ENCODE measurements at places on chromosomes 2 and 18.

GRCh38 chr2:97678298-97678697, 8.8 kb downstream of the C2orf92 start:
- no peak for DNase-seq

- peak; percentile 73 for DNase-seq
Measured at GRCh38 chr2:30653847-30654246, 153.4 kb downstream of the CAPN13 start.

DNA sequence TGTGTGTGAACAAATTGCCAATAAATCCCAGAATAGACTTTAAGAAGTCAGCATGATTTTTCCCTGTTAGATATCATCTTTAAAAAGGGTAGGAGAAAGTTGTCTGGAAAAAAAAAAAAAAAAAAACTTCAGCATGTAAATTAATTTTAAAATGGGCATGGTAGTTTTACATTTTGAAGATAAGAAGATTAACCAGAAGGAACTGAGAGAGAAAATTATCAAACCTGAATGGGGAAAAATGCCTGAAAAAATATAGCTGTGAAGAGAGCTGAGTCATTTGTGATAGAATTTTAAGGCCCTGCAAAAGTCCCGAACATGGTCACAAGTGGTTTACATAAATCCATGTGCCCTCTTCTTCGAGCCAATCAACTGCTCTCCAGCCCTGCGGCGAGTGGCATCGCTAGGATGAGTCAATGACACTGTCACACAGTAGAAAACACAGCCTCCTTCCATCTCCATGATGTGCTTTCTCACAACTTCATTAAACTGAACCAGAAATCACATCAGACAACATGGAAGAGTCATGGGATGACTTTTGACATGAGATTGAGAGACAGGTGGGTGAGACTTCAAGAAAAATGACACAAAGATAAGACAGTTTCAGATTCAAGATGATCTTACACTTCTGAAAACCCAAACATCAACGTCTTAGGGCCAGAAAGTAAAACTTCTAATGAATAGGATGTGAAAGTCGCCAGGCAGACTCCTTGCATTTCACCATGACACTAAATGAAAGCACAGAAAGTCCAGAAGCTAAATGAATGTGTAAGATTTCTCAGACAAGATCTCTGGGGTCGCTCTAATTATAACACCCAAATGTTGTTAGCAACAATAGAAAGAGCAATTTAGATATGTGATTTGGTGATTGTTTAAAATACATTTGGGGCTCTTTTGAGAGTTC, 273.0 kb upstream of the ID2 start:
- no peak for DNase-seq

DNA sequence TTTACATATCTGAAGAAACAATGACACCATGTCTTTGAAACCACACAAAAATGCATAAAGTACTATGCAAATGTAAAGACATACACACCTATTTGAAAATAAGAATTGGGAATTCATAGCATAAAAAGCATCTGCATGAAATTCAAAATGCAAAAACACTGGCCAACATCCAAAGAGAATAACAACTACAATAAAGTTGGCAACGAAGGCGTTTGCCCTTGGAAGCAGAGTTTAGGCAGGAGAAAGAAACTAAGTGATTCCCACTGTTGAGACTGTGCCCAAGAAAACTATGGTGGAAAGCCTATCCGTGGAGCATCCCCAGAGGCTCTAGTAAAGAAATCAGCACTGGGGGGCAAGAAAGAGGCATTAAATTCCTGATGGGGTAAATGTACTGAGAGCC, 292.8 kb downstream of the RIT2 start:
- no peak for DNase-seq

GRCh38 chr2:28395334-28396061, 2.8 kb downstream of the FOSL2 start:
- DNase-seq = peak; percentile 77

DNA sequence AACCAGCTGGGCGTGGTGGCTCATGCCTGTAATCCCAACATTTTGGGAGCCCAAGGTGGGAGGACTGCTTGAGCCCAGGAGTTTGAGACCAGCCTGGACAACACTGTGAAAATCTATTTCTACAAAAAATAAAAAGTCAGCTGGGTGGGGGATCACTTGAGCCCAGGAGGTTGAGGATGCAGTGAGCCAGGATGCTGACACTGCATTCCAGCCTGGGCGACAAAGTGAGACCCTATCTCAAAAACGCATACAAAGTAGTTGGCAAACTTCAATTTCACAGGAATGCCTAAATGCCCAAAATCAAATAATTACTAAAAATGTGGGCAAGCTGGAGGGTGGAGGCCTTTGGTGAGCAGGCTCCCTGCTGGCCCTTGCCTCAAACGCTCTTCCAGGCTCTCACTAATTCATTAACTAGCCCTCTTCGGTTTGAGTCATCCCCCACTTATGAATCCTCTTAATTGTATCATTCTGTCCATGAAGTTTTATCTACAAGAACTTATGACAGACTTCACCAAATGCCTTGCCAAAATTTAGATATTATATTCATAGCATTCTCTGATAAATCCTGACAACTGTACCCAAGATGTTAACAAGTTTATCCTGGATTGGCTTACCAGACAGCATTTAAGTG, 68.7 kb upstream of the ZFP36L2 start:
- peak; percentile 60 for DNase-seq

GRCh38 chr2:201116959-201117734, 1.2 kb downstream of the CFLAR start:
- DNase-seq = peak; percentile 94

DNA sequence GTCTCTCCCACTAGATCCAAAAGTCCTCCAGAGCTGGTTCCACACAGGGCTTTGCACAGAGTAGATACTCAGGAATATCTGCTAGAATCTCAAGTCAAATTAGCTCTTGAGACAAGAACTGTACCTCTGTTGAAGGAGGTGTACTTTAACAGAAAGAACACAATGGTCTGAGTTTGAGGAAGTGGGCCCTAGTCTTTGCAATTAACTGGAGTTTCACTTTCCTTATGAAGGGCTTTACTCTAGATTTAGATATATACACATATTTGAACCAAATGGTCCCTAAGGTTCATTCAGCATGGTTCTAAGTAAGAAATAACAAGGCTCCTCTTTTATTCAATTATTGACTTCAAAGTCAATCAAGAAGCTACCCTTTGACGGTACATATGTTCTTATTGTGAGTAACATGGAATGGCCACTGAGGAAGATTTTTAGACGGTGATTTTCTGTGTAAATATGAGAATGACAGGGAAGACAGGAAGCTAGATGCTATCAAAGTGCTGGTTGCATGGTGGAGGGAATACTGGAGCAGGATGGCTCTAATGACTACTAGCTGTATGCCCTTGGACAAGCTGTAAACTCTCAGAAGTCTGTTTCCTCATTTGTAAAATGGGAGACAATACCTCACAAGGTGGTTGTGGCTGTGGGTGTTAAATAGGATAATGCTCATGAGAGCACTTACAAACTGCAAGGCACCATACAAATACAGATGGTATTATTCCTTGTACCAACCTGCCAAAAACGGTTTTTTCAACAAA, 73.5 kb upstream of the SERTAD2 start:
- DNase-seq = no peak

GRCh38 chr18:74778191-74778847, 180.6 kb downstream of the ZNF407 start:
- peak; percentile 16 for DNase-seq

DNA sequence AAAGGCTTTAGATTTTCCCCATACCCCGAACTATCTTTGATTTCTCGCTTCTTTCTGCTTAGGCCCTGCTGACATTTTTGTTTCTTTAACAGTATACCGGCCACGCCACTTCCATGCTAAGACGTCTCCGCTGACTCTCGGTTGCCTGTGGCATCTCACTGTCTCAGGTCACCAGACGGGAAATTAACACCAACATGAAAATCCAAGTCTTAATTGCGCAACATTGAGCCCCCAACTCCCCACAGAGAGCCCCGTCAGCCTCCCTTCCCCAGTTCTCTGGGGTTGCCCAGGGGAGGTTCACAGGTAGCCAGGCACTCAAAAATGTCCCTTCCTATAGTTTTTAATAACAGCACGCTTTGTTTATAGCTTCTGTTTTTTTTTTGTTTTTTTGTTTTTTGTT, 30.2 kb downstream of the CD8B2 start:
- DNase-seq = no peak

DNA sequence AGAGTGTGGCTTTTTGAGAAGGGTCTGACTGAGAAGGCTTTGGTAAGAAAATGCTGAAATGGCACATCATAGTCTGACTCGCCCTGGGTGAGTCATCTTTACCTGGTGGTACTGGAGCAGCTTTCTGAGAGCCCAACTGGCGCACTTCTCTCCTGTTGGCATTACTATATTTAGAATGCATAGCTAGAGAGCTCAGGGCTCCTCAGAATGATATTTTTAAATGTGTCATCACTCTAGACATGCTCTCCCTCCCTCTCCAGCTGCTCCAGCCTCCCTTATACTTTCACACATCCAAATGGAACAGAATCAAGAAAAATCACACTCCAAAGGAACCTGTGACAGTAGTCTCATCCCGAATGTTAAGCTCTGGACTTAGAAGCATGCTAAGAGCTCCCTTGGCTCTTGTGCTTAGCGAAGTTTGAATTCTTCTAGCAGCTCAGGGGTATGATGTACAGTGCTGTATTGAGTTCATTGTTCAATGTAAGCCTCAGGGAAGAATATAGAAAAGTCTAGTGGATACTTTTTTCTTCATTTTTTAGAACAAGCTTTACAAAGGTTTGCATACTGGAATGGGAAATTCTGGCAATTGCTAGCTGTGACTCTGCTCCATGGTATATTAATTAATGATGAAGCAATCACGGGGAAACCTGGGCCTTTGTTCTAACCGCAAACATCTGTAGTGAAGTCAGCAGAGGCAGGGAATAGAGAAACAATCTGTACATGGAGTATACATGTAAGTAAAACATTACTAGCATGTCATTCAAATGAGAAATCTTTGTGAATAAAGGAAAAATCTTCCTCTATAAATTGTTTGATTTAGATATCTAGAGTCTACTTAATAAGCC, 751.2 kb upstream of the NRXN1 start:
- peak; percentile 63 for DNase-seq

DNA sequence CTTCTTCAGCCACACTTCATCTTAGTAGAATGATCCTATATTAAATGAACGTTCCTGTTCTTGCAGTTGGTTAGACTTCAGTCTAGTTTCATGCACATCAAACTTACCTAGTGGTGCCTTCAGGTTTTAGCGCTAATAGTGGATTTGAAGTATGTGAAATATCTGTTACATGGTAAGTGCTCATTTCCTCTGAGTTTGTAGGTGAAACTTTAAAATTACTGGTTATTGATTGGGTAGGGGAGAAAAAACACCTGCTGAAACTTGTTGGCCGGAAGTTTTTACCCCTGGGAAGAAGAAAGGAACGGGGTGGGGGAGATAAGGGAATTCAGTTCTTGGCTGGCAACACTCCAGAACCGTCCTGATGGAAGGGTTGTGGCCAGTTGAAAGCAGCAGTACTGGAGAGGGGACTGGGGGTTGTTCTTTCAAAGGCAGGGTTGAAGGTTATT, 112.8 kb downstream of the SPTBN1 start:
- DNase-seq = no peak

DNA sequence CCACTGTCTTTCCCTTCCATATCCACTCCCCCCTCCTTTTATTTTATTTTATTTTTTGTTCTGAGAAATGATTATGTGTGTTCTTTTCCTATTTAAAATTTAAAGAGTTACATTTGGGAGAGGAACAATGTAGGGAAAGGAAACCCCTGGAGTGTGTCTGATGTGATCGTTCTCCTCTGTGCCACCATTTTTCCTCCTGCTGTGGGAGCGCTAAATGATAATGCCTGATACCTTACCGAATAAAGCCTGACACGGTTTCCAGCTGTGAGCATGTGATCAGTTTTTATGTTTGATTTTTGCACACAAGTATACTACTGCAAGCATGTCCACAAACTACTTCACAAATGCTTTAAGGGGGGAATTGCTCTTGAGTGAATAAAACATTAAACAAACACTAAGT, 317.8 kb upstream of the FANCL start:
- DNase-seq = no peak

GRCh38 chr18:76494231-76495005, 624 bp downstream of the ZNF516 start:
- DNase-seq = peak; percentile 42

DNA sequence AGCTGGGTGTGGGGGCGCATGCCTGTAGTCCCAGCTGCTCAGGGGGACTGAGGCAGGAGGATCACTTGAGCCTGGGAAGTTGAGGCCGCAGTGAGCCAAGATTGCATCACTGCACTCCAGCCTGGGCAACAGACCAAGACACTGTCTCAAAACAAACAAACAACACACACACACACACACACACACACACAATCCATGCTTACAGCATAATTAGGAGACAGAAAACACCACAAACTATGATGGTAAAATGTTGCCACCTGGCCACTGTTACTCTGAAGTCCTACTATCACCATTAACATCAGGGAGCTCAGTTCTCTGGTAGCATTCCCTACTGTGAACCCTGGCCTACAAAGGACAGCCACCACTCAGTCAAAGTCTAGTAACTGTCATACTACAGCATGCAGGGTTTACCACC, 18.3 kb downstream of the DNPEP start:
- peak; percentile 75 for DNase-seq

GRCh38 chr2:197265924-197266323, 44.7 kb downstream of the ANKRD44 start:
- DNase-seq = no peak

- no peak for DNase-seq
Measured at GRCh38 chr2:100252811-100253698, 69.2 kb downstream of the LONRF2 start.

GRCh38 chr2:188122985-188123384, 168.7 kb upstream of the GULP1 start:
- DNase-seq = no peak

DNA sequence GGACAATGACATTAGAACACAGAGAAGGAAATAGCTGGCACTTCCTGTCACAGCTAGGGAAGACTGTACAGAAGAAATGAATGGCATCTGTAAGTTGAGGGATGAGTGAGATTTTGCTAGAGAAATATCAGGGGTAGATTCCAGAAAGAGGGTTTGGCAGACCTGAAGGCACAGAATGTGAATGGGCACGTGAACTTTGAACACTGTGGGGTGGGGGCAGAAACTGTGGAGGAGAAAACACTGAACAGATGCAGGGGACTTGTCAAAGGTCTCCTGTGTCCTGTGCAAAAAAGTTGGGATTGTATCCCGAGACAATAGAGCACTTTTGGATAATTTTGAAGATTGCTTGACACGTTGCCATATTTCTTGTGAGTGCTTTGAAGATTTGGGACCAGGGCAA, 88.0 kb downstream of the PPP1R1C start:
- no peak for DNase-seq

GRCh38 chr2:231475965-231476364, 11.7 kb upstream of the NCL start:
- DNase-seq = no peak

DNA sequence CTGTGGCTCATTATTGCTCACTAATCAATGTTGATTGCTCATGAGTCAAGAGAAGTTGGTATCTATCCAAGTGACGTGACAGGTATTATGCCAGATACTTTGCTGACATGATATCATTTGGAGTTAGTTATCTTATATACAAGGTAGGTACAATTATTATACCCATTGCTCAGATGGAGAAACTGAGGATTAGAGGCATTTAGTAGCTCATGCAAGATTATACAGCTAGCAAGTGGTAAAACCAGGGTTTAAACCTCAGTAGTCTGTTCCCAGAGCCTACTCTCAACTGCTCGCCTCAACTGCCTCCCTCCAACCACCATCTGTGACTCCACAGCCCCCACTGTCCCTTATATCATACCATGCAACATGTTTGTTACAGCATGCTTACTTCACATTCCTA, 6.1 kb downstream of the FIGLA start:
- no peak for DNase-seq

GRCh38 chr2:198652461-198652860, 805.3 kb downstream of the SATB2 start:
- DNase-seq = no peak

GRCh38 chr2:230798769-230799399, 65.9 kb upstream of the ITM2C start:
- peak; percentile 66 for DNase-seq

GRCh38 chr2:128661311-128661710, 342.6 kb upstream of the HS6ST1 start:
- no peak for DNase-seq
